ENCODE measurements at places on chromosomes 1 and 21.

DNA sequence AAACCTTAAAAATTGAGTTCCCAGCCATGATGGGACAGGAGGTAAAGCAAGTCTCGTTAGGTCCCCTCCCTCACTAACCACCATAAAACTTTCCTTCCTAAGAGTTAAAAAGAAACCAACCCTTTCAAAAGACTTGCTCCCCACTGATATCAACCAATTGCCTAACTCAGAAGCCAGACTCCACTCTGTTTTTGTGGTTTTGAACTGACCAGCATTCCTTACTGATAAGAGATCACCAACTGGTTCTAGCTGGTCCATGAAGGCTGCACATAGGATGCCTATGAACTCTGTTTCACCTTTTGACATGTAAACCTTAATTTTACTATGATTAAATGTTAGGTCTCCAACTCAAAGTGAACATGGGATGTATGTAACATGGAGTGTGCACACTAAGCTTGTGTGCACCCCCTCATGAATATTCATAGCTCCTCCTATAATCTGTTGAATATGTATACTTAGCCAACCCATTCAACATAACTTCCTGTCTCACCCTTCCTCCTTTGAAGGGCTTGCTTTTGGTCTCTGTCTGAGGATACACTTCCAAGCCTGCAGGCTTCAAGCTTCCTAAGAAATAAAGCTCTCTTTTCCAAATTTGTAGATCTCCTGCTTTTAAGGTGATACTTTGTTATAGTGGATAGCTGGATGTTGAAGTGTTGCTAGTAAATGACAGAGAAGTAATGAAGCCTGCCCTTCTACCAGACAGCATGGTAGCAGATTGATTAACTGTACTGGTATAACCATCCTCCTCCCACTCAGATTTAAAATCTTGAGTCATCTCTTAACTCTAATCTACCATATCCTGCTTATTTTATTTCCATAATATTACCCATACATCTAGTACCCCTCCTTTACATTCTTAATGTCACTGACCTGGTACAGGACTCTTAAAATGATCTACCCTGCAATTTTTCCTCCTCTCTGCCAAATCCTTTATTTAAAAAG, 95.6 kb downstream of the ZNF644 start:
- DNase-seq = no peak

- no peak for DNase-seq
These were observed 35.6 kb downstream of the LYST start for GRCh38 chr1:235831148-235831547.

GRCh38 chr1:8384577-8384976, 66.7 kb downstream of the SLC45A1 start:
- DNase-seq = no peak

GRCh38 chr1:117644696-117645311, 39.0 kb downstream of the TENT5C start:
- DNase-seq = no peak

- no peak for DNase-seq
These were observed 8.4 kb downstream of the SGIP1 start for GRCh38 chr1:66542314-66542713.

DNA sequence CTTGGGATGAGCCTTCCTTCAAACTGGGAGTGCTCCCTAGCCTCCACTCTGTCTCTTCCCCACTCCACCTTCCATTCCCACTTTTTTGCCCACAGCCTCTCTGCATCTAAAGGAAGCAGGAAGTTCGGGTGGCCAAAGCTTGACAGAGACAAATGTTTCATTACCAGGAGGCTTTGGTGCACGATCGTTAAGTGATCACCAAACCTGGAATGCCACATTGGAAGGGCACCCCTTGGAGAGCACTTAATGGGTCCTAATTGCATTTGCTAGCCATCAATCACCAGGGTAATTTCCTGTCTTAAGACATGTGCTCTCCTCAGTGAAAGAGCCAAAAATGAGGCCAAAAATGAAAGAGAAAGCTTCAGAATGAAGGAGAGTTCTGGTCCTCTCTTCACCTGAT, 206.5 kb downstream of the TNR start:
- no peak for DNase-seq

DNA sequence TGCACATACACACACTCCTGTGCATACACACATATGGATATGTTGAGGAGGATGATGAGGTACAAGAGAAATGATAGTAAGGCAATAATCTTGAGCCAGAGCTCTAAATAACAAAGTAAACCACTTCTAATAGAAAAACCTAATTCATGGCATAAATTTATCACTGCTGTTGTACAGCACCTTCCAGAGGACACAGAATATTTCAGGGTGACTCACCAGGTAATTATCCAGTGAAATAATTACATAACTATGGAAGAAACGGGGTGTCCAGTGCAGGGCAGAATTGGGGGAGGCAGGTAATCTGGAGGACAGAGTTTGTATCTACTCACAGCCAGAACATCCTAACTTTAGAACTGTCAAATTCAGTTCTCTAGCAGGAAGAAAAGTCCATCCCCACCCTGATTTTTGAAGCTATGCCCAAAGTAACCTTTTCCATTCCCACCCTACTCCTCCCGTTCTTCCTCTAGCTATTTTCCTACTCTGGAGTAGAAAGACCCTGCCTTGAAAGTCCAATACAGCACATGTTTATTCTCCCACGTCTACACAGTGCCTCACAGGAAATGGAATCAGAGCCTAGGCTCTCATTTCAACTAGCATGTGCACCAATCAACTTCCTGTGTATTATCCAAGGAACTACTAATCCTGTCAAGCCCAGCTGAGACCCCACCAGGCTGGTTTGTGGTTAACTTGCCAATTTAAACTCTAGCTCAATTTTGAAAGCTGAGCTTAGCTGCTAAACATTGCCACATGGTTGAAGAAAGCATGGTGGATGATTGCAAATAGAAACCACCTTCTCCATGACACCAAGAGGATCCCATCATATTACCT, 96.6 kb downstream of the PTPN14 start:
- DNase-seq = no peak

- DNase-seq = no peak
These were observed 6.9 kb downstream of the USP48 start for GRCh38 chr1:21775985-21776562.

GRCh38 chr1:30687886-30688285, 35.5 kb downstream of the MATN1 start:
- DNase-seq = no peak

- DNase-seq = no peak
These were observed 83.7 kb downstream of the POFUT2 start for GRCh38 chr21:45203983-45204382.

DNA sequence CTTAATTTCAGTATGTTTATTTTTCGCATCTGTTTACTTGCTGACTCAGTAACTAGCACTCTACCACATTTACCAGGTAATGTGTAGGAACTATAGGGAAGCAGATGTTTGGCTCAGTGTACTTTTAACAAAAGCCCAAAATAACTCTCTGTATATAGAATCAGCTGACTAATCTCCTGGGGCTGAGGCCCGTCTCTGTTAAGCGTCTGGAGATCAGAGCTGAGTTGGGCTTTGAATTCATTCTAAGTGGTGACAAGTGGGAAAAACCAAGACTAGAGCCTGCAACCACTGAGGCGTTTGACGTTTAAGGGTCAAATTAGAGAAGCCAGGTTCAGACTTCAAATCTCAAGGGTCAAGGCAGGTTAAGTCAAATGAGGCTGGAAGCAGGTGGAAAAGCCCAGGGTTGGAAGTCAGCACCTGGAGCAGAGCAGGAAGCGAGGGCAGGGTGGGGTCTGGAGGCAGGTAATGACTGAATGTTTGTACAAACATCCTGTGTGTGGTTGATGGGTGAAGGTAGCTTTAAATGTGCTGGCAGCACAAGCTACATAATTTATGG, 56.8 kb upstream of the LYST start:
- no peak for DNase-seq

DNA sequence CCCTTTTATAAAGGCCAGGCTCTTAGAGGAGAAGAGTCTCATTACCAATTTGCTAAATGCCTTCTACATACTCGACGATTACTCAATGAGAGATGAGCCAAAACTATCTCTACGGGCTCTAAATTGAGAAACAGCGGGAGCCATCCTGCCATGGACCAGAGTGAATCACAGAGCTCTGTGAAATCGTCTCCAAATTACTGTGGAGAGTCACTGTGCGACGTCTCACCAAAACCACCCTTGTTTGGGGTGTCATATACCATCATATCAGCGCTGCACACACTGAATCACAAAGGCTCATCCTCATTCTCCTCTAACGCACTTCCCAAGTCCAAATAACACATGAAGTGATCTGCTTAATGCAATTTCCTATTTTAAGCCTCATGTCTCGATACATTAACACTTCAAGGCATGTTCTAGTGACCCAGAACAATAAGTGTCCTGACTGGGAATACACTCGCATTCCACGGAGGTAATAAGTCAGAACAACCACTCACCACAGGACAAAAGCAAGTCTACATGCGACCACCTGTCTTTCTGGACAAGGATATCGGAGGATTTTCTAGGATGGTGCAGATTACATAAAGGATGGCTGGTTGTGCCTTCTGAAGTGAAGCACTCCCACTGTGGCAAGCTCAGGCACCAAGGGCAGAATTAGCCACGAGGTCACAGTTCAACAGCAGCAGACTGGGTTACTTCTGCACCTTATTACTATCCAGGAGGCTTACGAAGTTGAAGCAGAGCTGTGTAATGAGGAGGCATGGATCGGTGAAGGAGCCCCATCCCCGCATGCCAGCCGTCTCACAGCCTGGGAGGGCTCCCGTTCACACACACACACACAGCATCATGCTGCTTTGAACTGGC, 44.3 kb downstream of the NID1 start:
- DNase-seq = no peak

DNA sequence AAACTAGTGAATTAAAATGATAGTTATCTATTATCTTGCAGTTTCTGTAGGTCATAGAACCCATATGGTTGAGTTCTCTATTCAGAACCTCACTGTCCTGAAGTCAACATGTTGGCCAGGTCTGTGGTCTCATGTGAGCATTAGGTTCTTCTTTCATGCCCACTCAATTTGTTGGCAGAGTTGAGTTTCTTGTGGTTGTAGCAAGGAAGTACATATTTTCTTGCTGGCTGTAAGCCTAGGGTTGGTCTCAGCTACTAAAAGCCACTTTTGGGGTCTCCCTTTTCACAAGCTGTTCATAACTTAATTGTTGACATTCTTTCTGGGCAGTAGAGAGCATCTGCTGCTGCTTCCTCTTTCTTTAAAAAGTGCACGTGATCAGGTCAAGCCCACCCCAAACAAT, 1165.1 kb upstream of the NCAM2 start:
- DNase-seq = no peak

GRCh38 chr1:3402258-3403010, 52.0 kb upstream of the ARHGEF16 start:
- DNase-seq = no peak

DNA sequence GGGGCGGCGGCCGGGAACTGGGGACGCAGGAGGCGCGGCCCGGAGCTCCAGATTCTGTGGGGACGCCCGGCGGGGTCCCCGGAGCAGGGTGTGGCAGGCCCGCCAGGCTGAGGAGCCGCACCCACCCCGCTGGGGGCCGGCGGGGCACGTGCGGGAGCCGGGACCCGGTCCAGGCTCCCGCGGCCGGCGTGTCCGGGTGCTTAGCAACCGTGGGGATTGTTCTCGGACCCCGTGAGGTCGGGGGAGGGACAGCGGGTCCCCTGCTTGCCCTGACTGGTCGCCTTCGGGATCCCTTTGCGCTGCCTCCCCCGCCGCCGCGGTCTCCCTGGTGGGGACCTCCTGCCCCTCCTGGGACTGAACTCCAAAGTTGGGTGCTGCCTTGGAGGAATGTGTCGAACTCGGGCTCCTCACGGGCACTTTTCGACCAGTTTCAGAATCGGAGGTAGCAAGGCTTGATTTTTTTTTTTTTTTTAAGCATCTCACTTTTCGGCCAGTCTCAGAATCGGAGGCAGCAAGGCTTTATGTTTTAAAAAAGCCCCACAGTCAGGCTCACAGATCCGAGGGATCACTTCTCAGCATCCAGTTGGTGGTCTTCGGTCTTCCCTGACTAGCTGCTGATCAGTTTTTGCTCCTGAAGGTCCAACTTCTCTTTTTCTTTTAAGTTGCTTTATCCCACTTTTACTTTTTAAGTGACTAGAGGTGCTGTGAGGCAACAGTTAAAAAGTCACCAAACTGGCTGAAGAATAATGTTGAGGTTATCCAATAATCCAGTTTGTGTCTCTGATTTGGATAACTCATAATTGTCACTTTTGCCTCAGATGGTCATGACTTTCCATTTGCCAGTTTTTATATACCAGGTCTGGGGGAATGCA, 648 bp downstream of the FAM76A start:
- peak; percentile 2 for DNase-seq

GRCh38 chr1:101175886-101176285, 60.9 kb upstream of the S1PR1 start:
- no peak for DNase-seq

GRCh38 chr1:100834777-100835660, 59.6 kb downstream of the EXTL2 start:
- no peak for DNase-seq

- DNase-seq = no peak
These were observed 30.7 kb upstream of the IL20 start for GRCh38 chr1:206834711-206835110.

DNA sequence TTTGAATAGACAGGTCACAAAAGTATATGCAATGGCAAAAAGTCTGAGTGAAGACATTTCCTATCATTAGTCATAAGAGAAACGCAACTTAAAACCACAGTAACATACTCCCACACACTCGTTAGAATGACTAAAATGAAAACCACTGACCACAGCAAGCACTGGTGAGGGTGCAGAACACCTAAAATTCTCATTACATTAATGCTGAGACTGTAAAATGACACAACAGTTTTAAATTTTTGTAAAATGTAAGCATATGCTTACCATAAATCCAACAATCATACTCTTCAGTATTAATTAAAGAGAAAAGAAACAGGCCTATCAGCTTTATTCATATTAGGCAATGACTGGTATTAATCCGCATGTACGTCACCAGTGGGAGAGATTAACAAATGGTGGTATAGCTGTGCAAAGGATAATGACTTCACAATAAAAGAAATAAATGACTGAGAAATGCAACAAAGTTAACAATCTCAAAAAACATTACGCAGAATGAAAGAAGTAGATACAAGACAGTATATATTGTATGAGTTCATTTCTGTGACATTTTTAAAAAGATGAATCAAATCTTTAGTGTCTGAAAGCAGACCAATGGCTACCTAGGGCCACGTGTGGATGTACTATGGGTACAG, 253.5 kb downstream of the AKT3 start:
- peak; percentile 4 for DNase-seq

DNA sequence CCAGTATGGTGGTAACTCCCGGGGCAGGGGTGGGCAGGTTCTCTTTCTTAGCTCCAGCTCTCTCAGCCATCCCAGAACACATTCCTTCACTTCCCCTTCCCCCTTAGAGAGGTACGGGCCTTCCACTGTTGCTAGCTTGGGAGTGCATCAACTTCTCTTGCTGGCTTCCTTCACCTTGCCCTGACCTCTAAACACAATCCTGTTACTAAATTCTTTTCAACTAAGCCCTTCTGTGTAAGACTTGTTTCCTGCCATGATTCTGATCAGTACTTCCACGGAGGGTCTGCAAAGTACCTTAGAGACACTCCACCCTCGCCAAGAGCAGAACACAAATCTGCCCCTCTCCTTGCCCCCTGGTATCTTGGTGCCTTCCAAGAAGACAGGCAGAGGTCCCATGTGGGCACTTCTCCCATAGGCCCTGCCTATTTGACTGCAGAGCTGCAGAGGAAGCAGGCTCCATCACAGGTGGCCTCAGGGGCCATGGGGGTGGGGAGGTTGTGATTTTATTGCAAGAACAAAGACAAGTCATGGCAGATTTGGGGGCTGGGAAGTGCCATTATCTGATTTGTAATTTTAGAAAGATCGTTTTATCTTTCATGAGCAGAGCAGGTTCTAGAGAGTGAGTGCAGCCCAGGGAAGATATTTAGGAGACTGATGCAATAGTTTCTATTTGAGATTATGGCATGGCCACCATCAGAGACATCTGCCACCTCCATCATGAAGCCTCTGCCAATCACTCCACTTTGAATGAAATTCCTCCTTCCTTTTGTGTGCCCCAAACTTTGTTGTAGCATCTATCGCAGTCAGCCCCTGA, 182.5 kb upstream of the JUN start:
- no peak for DNase-seq

All from activated CD8-positive, alpha-beta memory T cell treated with anti-CD3 and anti-CD28 coated beads for 4 hours (primary cell).